T-cell (primary cell): ENCODE measurements at places on chromosomes 13 and 19. TPM values are rescaled to one million over a fixed set of nuclear protein-coding genes. Genes with fewer than 3 reads are reported as not detected.
A peak's percentile ranks its signal among the peaks of the same experiment; 100 is the strongest.

GRCh38 chr13:69418319-69418718, 689.3 kb upstream of the ATXN8OS start:
- DNase-seq: no peak

GRCh38 chr13:89574077-89574476, 1773.4 kb upstream of the MIR17HG start:
- no peak for DNase-seq

DNA sequence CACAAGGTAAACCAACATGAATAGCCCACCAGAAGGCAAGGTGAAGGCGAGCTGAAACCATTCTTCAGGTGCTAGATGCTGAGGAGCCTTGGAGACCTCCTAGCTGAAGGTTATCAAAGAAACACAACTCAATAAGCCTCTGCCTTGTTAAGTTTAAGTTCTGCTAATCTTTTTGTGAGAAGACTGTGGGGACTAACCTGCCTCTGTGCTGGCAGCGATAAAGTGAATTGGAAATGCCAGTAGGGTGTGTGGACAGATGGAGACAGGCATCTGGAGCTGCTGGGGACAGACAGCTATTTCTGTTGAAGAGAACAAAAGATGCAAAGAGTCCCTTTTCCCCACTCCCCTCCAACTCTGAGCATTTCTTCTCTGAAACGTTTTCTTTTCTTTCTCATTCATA, 33.5 kb upstream of the FLT1 start:
- DNase-seq: no peak

GRCh38 chr13:91523116-91523515, 124.7 kb downstream of the GPC5 start:
- DNase-seq: no peak

GRCh38 chr19:55484593-55485438, at the start of gene NAT14:
Gene NAT14, plus strand, starts transcription at chr19:55485188. Its CDS starts 521 bp downstream, at chr19:55485709.
- DNase-seq: peak; percentile 63

DNA sequence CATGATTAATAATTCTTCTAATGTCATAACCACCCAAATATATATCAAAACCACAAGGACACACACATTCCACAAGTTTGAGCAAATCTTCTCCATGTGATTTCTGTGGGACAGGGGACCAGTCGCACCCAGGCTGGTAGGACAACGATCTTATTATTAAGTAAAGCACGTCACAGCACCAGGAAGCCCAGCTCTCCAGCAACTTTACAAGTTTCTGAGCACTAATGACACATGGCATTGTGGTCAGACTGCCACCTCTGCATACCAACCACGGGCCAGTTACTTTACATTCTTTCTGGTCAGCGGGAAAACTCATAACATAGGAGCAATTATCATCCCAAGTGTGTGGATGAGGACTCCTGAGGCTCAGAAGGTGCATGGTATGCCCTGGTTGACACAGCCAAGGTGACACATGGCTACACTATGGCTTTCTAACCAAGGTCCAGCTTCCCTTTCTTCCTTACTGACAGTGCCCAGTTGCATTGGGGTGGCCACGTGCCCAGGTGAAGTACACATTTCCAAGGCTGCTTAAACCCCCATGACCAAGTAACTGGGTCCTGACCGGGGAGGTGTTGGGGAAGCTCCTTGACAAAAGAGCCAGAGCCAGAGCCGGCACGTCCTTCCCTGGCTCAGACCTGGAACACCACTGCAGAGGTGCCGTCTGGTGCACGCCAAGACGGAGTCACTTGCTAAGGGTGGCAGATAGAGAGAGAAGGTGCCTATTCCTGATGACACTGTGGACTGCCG, 27.4 kb downstream of the LATS2 start:
- no peak for DNase-seq

DNA sequence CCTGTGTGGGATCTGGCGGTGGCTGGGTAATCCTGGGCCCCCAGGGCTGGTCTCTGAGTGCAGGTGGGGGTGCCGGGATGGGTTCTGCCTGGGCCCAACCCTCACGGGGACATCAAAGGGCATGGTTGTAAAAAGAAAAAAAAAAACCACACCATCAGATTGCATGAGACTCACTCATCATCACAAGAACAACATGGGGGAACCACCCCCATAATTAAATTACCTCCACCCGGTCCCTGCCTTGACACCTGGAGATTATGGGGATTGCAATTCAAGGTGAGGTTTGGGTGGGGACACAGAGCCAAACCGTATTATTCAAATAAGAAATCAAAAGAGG, 14.3 kb downstream of the C1QTNF9 start:
- DNase-seq: no peak

The PSG11 gene
- total RNA-seq: not detected

GRCh38 chr13:50708461-50708860, 135.0 kb downstream of the DLEU7 start:
- DNase-seq: no peak

- no peak for DNase-seq
Measured at GRCh38 chr13:77503398-77503797, 32.1 kb upstream of the SCEL start.

GRCh38 chr13:73129023-73129422, 70.2 kb downstream of the KLF5 start:
- no peak for DNase-seq

DNA sequence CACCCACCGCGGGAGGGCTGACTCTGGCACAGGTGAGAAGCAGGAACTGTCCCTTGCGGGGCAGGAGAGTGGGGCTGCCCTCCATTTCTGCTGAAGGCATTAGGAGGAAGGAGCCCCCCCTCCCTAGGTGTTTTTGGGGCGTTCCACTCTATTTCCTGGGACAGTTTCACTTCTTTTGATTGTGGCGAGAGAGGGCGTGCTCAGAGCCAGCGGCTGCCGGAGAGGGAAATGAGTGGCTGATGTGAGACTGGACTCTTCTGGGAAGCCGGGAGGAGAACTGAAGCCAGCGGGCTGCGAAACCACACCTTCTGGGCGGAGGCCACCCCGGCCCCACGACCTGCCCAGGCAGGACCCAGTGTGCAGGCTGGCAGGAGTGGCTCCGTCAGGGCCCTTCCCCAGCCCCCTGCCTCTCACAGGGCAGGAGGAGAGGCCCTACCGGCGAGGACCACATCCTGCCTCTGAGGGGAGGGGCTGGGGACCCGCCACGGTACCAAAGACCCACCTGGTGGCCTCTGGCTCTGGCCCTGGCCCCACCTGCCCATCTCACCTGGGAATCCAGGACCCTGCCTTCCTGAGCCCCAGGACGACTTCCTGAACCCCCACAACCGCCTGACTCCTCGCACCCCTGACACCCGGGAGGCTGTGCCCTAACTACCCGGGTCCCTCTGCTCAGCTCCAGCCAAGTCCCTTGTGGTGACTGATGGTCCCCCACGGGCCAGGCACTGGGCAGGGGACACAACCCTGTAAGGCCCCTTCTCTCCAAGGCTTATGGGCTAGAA, 25.9 kb downstream of the MPND start:
- DNase-seq: peak; percentile 58

- DNase-seq: no peak
Measured at GRCh38 chr19:28443361-28443760, 769.6 kb downstream of the UQCRFS1 start.

- no peak for DNase-seq
Measured at GRCh38 chr19:11387162-11388034, 3.3 kb upstream of the EPOR start.

DNA sequence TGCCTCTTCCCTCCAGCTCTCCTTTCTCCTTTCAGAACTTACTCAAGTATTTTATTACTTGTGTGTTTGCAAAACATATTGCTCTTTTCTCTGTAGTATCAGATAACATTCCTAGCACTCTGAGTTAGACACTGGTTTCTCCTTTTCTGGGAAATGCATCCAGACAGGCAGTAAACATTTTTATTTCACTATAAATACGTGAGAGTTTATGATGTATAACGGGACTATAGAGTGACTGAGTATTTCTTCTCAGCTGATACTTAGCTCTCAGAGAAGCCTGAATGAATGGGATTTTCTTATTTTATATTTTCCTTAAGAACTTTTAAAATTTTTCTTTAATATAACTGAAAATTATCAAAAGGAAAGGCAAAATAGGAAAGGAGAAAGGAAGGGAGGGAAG, 211.2 kb upstream of the EDNRB start:
- DNase-seq: no peak

The ZSCAN4 gene
- not detected for total RNA-seq

GRCh38 chr13:51329606-51330005, 9.9 kb upstream of the SERPINE3 start:
- no peak for DNase-seq

DNA sequence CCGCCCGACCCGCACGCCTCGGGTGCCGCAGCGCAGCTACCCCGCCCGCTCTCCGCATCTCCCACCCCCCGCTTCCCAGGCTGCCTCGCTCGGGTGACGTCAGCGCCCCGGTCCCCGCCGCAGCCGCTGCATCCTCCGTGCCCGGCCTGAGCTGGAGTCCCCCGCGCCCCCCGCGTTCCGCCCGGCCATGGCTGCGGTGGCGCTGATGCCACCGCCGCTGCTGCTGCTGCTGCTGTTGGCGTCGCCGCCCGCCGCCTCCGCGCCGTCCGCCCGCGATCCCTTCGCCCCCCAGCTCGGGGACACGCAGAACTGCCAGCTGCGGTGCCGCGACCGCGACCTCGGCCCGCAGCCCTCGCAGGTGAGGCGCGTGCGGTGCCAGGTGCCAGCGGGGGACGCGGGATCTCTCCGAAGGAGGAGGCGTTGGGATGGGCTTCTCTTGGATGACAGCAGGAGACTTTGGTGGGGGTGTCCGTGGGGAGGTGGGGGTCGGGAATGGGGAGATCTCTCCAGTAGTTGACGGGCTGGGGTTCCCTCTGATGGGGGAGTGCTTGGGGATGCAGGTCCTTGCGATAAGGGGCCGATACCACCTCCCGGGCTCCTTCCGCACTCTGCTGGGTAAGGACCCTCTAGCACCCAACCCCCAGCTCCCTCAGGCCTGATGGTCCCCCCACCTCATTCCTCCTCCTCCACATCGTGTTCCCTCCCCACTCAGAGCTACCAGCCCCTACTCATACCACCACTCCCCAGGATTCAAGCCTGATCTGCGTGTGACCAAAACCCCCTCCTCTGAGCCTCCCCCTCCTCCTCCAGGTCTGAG, at the start of gene TMEM59L:
TSS of gene TMEM59L (plus strand) at position 99 of the 817 bp plus-strand sequence. CDS start at position 188, 89 bp downstream.
- peak; percentile 46 for DNase-seq

GRCh38 chr13:66567899-66568612, 662.1 kb downstream of the PCDH9 start:
- DNase-seq: no peak

DNA sequence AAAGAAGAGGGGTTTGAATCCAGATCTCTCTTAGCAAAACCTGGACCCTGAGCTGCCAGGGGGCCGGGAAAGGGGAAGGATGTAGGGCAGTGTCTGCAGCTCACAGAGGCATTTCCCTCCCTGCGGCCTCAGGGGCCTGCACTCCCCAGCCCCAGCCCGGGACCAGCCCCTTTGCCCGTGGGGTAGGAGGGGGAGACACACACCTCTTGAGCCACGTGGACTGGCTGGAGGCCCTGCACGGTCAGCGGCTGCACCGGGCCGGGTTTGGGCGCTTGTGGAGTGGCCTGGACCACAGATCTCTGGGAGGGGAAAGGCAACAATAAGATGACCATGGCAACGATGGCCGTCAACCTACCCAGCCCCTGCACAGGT, 26.9 kb downstream of the RFX1 start:
- DNase-seq: no peak
